ENCODE measurements at places on chromosomes 6 and 20.

- no peak for DNase-seq
- no peak overlapping the region for H3K4me3 ChIP-seq
- no peaks in the 10 kb centered on the region for H3K36me3 ChIP-seq
- peaks cover 7% of the 10 kb centered on the region for H3K4me1 ChIP-seq
- H3K27ac ChIP-seq = no peak overlapping the region
- peaks cover 1% of the 10 kb centered on the region for H3K27me3 ChIP-seq
These were observed 58.7 kb upstream of the PHACTR1 start for GRCh38 chr6:12657884-12658283.

DNA sequence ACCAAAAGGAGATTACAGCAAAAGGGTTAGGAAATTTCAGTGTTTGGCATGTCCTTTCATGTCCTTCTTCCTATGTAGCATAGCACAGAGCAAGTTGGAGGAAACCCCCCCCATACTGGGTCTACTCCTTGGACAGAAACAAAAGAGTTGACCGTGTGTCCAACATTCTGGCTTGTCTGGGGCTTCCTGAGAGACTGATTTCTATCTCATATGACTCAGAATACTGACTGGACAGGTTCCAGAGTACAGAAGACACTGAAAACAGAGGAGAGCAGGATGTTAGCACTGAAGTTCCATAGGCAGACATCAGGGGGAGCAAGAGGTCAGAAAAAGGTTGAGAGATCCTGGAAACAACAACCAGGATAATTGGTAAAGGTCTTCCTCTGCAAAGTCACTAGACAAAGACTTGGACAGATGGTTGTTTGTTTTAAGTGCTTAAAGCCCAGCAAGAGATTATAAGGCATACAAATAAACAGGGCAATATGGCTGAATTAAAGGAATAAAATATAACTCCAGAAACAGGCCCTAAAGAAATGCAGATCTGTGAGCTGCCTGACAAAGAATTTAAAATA is 48.4 kb downstream of the USP49 start:
- no peak overlapping the region for H3K4me3 ChIP-seq
- H3K36me3 ChIP-seq = peaks cover 5% of the 10 kb centered on the region
- peaks cover 11% of the 10 kb centered on the region for H3K4me1 ChIP-seq
- peak; percentile 31 for DNase-seq

- H3K27ac ChIP-seq = no peak overlapping the region
- H3K27me3 ChIP-seq = peaks cover 1% of the 10 kb centered on the region
- no peaks in the 10 kb centered on the region for H3K36me3 ChIP-seq
These were observed 112.8 kb downstream of the LINC00237 start for GRCh38 chr20:20993372-20993771.

DNA sequence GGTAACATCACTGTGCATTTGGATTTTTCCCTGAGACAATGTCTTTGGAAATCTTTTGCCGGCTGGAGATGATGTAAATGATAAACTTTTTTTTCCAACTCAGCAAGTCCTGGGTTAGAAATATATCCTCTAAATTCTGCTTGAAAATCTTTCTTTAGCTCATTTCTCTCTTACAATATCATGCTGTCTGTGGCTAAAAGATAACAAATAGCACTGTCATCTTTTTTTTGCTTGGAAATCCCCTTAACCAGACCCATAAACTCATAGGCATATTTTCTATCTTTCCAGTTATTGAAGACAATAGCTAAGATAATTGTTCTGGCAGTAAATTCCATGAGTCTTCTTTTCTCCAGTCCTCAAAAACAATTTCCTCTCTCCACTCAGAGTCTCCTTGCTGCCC is 481.5 kb downstream of the NKAIN2 start:
- H3K27ac ChIP-seq = no peak overlapping the region
- no peaks in the 10 kb centered on the region for H3K27me3 ChIP-seq
- H3K4me1 ChIP-seq = no peaks in the 10 kb centered on the region

DNA sequence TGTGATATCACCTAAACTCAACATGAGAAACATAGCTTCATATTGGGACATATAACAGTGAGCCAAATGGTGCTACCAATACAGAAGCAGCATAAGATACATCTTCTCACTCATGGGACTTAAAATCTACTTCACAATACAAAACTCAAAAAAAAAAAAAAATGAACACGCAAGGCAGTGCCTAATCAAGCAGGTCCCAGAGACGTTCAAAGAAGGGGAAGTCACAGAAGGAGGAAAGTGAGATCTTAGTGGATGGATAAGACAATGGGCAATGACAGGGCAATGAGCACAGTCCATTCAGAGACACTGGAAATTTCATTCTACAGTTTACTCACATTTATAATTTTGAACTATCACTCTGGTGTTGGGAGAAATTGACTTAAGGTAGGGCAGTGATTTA is 88.3 kb downstream of the FAM50B start:
- no peak overlapping the region for H3K27ac ChIP-seq
- peaks cover 26% of the 10 kb centered on the region for H3K27me3 ChIP-seq
- H3K4me3 ChIP-seq = no peak overlapping the region
- no peak for DNase-seq
- no peaks in the 10 kb centered on the region for H3K4me1 ChIP-seq

GRCh38 chr6:60754879-60755278 is 1531.1 kb downstream of the KHDRBS2 start:
- H3K27me3 ChIP-seq = no peaks in the 10 kb centered on the region
- no peaks in the 10 kb centered on the region for H3K36me3 ChIP-seq
- no peak overlapping the region for H3K27ac ChIP-seq

GRCh38 chr20:57396212-57396983 is 5.2 kb downstream of the RBM38 start:
- H3K4me1 ChIP-seq = peaks cover 63% of the 10 kb centered on the region
- peak overlapping the region; percentile 23 for H3K27ac ChIP-seq
- peak overlapping the region; percentile 42 for H3K4me3 ChIP-seq

DNA sequence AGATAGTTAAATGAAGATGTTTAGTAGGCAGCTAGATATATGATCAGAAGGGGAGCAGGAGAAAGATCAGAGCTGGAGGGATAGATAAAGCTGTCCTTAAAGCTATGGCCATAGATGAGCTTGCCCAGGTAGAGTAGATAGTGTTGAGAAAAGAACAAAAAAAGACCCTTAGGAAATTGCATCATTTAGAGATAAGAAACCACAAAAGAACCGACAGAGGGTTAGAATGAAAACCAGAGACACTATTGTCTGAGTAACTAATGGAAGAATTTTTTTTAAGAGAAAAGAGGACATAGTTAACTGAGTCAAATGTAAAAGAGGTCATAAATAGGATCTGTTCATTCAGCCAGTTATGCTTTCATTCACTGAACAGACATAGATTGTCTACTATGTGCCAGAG is 101.8 kb downstream of the TNFAIP3 start:
- no peak for DNase-seq
- no peaks in the 10 kb centered on the region for H3K27me3 ChIP-seq
- peak overlapping the region; percentile 23 for H3K4me3 ChIP-seq

- no peaks in the 10 kb centered on the region for H3K4me1 ChIP-seq
- peaks cover 2% of the 10 kb centered on the region for H3K36me3 ChIP-seq
- H3K4me3 ChIP-seq = no peak overlapping the region
- H3K27me3 ChIP-seq = peaks cover 32% of the 10 kb centered on the region
These were observed 6.1 kb downstream of the THBD start for GRCh38 chr20:23043376-23043775.

- peaks cover 69% of the 10 kb centered on the region for H3K4me1 ChIP-seq
- H3K36me3 ChIP-seq = peaks cover 45% of the 10 kb centered on the region
- H3K27ac ChIP-seq = peak overlapping the region; percentile 91
- DNase-seq = no peak
These were observed 16.0 kb downstream of the UQCC2 start for GRCh38 chr6:33695451-33695887.

- H3K27ac ChIP-seq = no peak overlapping the region
- no peak for DNase-seq
- H3K4me1 ChIP-seq = no peaks in the 10 kb centered on the region
- no peaks in the 10 kb centered on the region for H3K36me3 ChIP-seq
- H3K27me3 ChIP-seq = no peaks in the 10 kb centered on the region
These were observed 154.5 kb upstream of the SCGN start for GRCh38 chr6:25497383-25498040.

DNA sequence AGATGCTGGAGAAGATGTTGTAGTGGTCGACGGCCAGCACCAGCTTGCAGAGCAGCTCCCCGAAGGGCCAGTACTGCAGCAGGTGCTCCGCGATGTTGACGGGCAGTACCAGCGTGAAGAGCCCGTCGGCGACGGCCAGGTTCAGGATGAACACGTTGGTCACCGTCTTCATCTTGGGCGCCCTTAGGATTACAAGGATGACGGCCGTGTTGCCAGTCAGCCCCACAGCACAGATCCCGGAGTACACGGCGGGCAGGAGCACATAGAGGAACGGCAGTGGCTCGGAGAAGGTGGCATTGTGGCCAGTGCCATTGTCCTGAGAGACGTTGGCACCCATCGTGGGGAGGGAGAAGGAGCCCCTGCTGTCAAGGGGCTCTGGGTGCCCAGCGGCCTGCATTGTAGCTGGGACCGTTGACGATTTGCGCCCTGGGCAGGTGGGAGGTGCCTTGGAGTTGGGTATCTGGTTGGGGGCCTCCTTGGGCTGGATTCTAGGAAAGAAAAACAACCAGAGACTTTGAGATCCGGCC is 867 bp downstream of the NPBWR2 start:
- peaks cover 14% of the 10 kb centered on the region for H3K27me3 ChIP-seq
- no peaks in the 10 kb centered on the region for H3K36me3 ChIP-seq
- H3K27ac ChIP-seq = no peak overlapping the region
- no peak overlapping the region for H3K4me3 ChIP-seq
- peaks cover under 1% of the 10 kb centered on the region for H3K4me1 ChIP-seq

DNA sequence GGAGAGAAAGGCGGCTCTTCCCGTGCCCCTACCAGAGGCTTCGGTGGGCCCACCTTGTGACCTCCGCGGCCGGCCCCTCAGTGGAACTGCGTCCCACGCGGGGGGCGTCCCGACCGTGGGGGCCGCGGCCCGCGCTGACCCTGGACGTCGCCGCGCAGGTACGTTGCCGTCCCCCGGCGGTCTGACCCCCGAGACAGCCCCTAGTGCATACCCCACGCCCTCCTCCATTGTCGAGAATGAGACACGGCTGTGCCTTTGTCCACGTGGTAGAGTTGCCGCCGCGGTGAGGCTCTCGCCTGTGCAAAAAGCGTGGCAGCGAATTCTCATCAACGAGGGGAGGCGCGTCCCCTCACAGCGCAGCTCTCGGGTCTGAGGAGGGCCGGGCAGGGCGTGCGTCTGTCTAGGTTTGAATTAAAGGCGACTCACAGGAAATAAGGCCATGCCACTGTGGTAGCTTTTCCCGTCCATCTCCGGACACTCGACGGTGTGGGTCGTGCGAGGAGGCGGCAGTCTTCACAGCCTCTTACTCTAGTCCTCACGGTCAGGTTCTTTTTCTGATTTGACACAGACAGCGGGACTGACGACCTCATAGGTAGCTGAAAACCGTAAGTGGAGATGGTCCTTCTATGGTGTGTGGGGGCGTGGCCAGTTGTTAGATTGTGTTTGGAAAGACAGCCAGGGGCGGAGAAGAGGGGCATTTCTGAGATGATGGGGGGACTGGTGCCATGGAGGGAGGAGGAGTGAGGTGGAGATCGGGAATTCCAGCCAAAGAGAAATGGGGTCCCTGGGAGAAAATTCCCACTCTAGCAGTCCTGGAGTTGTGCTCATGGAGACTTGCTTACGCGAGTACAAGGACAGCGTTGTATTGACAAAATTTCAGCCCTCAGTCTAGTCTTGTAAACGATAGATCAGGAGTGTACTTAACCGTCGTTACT is 580 bp downstream of the NXT1 start:
- DNase-seq = peak; percentile 54
- peak overlapping the region; percentile 94 for H3K4me3 ChIP-seq
- peaks cover 9% of the 10 kb centered on the region for H3K36me3 ChIP-seq
- peak overlapping the region; percentile 100 for H3K27ac ChIP-seq
- no peaks in the 10 kb centered on the region for H3K27me3 ChIP-seq

DNA sequence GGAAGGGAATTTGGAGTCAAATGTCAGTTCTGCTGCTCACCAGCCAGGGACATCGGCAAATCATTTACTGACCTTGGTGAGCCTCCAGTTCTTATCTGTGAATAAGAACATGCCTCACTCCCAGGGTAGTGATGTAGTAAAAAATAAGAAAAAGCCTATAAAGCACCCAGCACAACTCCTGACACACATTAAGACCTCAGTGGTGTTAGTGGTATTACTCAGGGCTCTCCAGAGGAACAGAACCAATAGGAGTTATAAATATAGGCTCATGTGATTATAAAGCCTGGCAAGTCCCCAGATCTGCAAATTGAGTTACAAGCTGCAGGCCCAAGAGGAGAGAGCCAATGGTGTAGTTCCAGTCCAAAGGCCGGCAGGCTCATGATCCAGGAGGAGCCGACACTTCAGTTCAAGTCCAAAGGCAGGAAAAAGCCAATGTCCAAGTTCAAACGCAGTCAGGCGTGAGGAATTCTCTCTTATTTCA is 71.3 kb upstream of the EYA2 start:
- H3K27me3 ChIP-seq = peaks cover 12% of the 10 kb centered on the region
- H3K4me1 ChIP-seq = no peaks in the 10 kb centered on the region
- DNase-seq = no peak
- H3K36me3 ChIP-seq = no peaks in the 10 kb centered on the region
- no peak overlapping the region for H3K4me3 ChIP-seq

DNA sequence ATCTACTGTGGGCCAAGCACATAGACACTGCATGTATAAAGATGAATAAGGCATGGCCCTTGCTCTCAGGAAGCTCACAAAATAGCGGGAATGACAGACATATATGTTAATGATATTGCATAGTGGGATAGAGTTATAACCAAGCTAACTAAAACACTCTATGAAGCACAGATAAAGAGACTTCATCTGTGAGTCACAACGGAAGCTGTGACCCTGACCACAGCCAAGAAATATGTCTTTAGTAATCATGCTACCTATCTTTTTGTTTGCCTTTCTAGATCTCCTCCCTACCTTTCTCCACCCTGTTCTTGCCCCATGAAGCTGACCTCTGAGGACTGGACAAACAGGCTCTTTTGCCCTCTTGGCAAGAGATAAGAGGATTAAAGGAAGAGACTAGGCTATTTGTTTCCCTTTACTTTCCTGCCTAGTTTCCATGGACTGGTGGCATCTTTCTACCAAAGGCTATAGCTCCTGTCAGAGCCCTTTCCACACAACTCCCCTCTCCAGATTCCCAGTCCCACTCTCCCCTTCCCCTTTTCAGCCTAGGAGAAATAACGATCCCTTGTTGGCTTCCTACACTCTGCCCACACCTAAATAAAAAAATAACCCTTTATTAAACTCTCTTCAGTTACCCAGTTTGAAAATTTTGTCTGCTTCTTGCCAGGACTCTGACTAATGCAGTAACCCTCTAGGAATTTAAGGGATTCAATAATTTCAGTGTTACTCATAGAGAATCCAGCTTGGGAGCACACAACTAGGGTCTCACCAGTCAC is 504.9 kb upstream of the MARCKS start:
- H3K27ac ChIP-seq = no peak overlapping the region
- DNase-seq = no peak
- no peaks in the 10 kb centered on the region for H3K27me3 ChIP-seq
- H3K36me3 ChIP-seq = no peaks in the 10 kb centered on the region
